AG08396 (cell line): ENCODE measurements at places on chromosomes 4 and X.

- DNase-seq: no peak
Measured at GRCh38 chr4:91330555-91331137, 973.1 kb upstream of the GRID2 start.

DNA sequence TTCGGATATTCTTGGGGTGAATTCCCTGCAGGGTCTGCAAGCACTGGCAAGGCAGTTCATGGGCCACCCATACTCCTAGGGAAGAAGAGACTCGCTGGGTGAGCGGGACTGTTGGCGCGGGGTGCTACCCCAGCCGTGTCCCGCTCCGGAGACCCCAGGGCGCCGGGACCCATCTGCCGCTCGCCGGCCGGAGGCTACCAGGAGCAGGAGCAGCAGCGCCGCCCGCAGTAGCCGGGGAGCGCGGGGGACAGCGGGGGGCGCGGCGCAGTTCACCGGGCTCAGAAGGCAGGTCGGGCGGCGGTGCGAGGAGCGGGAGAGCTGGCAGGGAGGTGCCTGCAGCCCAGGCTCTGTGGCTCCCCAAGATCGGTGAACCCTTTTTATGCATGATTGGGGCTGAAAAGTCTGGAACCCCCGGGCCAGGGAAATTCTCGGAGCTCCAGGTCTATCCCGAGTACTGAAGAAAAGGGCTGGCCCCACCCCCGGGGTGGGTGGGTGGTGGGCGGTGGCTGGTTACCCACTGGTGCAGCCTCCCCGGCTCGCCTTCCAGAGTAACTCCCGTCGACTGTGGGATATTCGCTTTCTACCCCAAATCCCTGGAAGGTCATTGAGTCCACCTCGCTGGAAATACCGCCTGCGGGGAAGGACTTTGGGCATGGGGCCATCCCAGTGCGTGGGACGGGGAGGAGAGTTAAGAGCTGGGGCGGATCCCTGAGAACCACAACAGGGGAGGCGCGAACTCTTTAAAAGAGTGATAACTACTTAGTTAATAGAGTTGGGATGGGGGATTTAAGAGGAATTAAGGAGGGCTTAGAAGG lies 37.6 kb downstream of the PF4 start:
- peak; percentile 18 for DNase-seq

GRCh38 chrX:112935029-112935428 lies 94.4 kb upstream of the AMOT start:
- DNase-seq: no peak

DNA sequence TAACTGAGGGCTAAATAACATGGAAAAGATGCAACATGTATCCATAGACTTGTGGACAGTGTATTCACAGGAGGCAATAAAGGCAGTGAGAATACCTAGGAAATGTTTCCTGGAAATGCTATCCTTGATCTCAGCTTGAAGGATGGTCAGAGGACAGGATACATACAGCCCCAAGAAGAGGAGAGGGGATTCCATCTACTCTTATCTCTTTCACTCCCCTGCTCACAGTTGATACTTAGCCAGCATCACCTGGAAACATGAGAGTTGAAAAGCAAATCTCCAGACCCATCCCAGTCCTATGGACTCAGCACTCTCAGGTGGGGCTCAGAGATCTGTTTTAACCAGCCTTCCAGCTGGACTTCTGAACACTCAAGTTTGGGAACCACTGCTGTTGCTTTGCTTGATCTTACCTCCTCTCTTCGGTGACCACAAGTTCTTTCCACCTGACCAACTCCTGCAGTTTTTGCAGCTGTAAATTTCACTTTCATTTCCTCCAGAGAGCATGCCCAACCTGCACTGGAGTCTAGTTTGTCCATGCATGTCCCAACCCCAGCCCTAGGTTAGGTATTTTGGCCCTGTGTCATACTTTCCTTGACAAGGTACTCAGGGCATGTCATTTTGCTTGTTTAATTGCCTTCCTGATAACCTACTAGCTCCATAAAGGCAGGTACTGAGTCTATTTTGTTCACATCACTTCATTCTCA lies 10.4 kb downstream of the RELL1 start:
- DNase-seq: no peak

DNA sequence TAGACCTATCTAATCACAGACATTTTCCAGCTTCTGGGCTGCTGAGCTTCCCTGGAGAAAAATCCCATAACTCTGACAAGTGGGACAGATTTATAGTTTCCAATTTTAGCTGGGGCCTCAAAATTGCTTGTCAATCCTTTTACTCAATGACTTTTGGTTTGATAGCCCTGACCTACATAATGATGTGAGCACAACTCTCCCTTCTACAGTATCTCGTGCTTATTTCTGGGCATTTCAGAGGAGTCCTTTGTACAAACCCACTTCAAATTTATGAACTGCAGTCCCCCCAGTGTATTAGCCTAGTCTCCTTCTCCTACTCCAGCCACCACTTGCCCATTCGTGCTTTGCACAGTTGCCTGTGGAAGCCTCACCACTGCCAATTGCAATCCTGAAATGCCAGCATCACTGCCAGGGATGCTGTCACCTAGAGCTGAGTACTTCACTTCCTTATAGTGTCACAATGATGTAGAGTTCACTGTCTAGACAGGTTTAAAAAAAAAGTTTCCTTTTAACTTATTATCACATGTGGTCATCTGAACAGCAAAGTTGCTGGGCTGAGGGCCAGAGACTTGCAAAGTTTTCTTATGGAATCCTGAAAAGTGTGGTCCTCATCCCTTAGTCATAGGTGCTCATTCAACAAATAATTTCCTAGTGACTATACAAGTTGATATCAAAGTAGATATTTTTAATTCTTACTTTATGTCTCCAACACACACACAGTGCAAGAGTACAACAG lies 21.2 kb downstream of the TRAM1L1 start:
- no peak for DNase-seq

DNA sequence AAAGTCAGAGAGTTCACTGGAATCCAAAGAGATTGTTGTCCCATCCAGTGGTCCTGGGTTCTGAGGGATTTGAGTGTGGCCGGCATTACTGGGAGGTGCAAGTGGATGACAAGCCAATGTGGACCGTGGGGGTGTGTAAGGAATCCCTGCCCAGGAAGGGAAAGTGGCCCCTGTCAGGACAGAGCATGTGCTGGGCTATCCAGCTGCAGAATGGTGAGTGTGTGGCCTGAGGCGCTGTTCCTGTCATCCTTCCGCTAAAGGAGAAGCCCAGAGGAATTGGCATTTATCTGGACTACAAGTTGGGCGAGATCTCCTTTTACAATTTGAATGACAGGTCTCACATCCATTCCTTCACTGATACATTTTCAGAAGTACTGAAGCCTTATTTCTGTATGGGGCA lies 20.4 kb upstream of the TRIM60 start:
- DNase-seq: no peak

- no peak for DNase-seq
Measured at GRCh38 chrX:152637649-152638442, at the start of gene GABRQ. GABRQ (plus strand) TSS chrX:152637895; CDS start chrX:152638203, 308 bp downstream.

DNA sequence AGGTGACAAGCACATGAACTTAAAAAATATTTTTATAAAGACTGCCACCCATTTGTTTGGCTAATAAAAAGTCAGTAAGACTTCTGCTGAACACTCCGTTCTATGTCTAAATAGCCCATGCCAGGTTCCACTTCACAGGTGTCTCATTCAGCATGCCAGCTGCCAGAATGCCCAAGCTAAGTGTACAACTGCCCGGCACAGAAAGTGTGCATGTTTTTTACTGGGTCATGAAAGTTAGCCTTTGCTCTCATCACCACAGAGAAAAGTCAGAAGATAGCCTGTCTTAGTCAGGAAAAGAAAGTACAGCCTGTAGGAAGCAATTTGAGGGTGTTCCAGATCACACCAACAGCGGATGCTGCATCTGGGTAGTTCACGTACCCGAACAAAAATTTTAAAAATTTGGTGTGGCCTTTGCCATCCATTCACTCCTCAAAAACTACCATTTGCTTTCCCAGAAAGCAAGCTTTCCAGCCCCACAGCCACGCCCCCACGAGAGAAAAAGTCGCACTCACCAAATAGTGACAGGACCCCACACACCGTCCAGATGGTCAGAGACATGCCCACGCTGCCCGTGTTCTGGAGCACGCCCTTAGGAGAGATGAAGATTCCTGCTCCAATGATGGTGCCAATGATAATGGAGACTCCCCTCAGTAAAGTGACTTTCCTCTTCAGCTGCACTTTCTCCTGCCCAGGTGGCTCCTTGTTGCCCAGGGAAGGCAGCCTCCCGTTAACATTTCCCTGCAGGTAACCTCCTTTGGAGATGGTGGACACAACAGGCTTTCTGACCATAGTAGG lies 671 bp downstream of the SLC7A11 start:
- no peak for DNase-seq

- peak; percentile 29 for DNase-seq
Measured at GRCh38 chr4:150217192-150217591, 138.9 kb downstream of the DCLK2 start.

DNA sequence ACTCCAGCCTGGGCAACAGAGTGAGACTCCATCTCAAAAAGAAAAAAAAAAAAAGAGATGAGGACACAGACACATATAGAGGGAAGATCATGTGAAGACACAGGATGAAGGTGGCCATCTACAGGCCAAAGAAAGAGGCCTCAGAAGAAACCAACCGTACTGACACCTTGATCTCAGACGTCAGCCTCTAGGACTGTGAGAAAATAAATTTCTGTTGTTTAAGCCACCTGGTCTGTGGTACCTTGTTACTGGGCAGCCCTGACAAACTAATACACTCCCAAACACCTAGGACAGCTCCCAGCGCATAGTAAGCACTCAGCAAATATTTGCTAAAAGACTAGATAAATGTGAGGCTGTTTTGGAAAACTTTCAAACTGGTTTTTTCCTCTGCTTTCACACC lies 59.2 kb upstream of the SMIM10 start:
- DNase-seq: no peak

DNA sequence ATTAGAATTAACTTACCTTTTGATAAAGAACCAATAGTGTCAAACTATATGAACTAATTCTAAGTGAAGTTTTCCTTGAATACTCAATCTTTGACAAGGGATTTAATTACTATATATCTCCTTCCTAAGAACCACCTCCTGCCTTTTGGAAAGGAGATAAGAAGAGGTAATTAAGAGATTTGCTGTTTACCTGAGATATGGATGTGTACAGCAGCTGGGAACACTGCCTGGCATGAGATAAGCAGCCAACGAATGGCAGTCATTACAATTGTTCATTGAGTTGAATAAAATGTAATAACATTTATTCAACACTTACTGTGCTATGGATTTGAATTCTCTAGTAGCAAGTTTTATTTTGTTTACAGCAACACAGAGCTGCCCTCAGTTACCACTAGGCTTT lies 407.1 kb downstream of the SPOCK3 start:
- DNase-seq: no peak

DNA sequence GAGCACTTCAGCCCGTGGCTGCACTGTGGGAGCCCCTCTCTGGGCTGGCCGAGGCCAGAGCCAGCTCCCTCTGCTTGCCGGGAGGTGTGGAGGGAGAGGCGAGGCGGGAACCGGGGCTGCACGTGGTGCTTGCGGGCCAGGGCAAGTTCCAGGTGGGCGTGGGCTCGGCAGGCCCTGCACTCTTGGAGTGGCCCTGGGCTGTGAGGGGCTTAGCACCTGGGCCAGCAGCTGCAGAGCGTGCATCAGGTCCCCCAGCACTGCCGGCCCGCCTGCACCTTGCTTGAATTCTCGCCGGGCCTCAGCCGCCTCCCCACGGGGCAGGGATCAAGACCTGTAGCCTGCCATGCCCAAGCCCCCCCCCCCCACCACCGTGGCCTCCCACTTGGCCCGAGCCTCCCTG lies 28.9 kb upstream of the APOOL start:
- DNase-seq: no peak

DNA sequence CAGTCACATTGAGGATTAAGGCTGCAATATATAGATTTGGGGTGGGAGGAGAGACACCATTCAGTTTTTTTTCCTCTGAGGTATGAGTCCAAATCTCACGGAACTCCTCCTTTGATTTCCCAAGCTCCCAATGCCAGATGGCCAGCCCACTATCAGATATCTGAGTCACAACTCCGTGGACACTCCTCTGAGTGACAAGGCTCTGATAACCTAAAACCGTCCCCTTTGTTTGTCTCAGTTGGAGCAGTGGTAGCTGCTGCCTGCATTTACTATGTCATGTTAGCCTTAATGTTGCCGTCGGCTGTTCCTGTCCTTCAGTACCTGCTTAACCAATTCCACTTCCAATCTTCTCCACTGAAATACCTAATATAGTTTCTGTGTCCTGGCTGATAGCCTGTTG lies 107.3 kb downstream of the DTHD1 start:
- DNase-seq: no peak

DNA sequence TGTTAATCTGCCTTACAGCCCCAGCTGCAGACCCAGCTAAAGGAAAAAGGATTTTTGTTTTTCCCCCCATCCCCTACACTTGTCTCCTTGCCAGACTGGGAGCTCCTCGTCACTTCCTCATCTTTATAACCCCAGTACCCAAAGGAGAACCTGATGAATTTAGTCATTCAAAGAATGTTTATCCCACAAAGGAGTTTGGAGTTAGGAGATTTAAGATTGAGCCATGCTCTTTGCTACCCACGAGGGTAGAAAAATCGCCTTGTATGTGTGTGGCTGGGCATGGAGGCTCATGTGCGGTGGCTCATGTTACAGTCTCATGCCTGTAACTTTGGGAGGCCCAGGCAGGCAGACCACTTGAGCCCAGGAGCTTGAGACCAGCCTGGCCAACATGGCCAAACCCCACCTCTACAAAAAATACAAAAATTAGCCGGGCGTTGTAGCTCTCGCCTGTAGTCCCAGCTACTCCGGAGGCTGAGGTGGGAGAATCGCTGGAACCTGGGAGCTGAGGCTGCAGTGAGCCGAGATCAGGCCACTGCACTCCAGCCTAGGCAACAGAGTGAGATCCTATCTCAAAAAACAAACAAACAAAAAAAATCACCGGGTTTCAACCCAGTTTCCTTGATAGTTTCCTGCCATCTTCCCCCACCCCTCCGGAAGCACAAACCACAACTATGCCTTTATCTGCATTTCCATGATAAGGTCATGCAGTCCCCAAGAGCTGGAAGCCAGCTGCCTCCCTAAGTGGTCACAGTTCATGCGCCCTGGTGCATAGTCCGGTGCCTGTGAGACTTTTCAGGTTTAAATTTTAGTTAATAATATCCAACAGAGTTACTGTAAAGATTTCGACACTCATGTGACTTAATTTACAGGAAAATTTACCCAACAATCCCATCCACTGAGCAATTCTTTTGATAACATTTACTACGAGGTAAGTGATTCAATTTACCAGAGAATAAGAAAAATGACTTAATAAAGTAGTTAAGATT lies 1.5 kb downstream of the CFAP97 start:
- DNase-seq: peak; percentile 23

- DNase-seq: no peak
Measured at GRCh38 chr4:140028676-140029517, 125.1 kb downstream of the MAML3 start.

- DNase-seq: no peak
Measured at GRCh38 chr4:39662683-39663082, 24.0 kb upstream of the SMIM14 start.

- peak; percentile 82 for DNase-seq
Measured at GRCh38 chrX:139932901-139933796, at the start of gene ATP11C. ATP11C (minus strand) TSS chrX:139933053; CDS start chrX:139932042, 1,011 bp downstream.
